ENCODE measurements at places on chromosomes 1 and 21. TPM values are rescaled to one million over a fixed set of nuclear protein-coding genes. Genes with fewer than 3 reads are reported as not detected.
A peak's percentile ranks its signal among the peaks of the same experiment; 100 is the strongest.

GRCh38 chr1:163747855-163748254 is 426.1 kb downstream of the NUF2 start:
- DNase-seq = no peak

GRCh38 chr1:2470290-2471158 is 5.6 kb upstream of the PLCH2 start:
- no peak for DNase-seq

GRCh38 chr1:183986941-183987340 is 50.6 kb downstream of the COLGALT2 start:
- no peak for DNase-seq

DNA sequence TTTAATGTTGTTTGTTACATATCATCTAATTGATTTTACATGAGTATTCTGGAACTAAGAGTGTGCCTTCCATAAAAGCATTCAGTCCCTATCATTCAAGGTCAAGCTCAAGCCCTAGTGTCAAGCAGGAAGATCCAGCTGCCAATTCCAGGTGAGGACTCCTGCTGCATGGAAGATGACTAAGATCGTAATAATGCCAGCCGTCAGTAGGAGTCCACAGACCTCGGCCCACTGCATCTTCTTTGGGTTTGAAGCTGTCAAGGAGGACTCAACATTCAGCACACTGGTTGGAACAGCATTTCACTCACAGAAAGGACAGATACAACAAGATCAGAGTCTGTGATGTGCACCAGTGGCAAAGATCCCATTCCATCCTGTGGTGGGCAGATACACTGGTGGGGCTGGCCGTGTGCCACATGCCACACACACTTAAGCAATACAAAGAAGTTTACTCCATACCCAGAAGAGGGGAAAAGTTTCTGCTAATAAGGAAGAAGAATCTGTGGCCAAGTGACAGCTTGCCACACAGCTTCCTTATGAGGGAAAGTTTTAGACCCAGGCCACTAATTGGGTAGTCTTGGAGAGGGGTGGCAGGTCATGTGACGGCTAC is 160.4 kb downstream of the PIK3R3 start:
- no peak for DNase-seq

Gene GJA8
- not detected for total RNA-seq

GRCh38 chr1:180892272-180892671 is 20.4 kb upstream of the KIAA1614 start:
- DNase-seq = no peak

DNA sequence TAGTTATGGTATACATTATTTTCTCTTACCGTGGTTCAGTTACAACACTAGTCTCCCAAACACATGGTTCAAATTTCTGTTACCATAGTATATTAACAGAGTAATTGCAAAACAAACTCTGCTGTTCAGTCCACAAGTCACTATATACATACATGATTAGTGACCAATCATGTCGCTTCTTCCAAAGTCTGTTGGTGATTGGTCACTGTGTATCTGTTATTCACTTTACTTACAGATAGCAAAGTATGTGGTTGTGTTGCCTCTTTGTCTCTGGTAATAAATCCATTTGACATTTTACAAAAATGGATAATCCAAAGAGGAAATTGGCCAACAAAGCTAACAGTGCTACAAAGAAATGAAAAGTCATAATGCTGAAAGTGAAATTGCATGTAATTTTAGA is 107.2 kb downstream of the RABGAP1L start:
- no peak for DNase-seq

GRCh38 chr1:162772571-162773154 is 17.8 kb upstream of the HSD17B7 start:
- DNase-seq = no peak

GRCh38 chr21:30684506-30684905 is 34.1 kb downstream of the KRTAP21-3 start:
- DNase-seq = no peak

Gene TDRD10
- not detected for total RNA-seq

GRCh38 chr1:51329443-51330325 is 678 bp downstream of the TTC39A start:
- no peak for DNase-seq

- no peak for DNase-seq
These were observed 552.9 kb downstream of the LTN1 start for GRCh38 chr21:28439788-28440187.

Gene EFNA3
- 5.1 TPM for total RNA-seq

DNA sequence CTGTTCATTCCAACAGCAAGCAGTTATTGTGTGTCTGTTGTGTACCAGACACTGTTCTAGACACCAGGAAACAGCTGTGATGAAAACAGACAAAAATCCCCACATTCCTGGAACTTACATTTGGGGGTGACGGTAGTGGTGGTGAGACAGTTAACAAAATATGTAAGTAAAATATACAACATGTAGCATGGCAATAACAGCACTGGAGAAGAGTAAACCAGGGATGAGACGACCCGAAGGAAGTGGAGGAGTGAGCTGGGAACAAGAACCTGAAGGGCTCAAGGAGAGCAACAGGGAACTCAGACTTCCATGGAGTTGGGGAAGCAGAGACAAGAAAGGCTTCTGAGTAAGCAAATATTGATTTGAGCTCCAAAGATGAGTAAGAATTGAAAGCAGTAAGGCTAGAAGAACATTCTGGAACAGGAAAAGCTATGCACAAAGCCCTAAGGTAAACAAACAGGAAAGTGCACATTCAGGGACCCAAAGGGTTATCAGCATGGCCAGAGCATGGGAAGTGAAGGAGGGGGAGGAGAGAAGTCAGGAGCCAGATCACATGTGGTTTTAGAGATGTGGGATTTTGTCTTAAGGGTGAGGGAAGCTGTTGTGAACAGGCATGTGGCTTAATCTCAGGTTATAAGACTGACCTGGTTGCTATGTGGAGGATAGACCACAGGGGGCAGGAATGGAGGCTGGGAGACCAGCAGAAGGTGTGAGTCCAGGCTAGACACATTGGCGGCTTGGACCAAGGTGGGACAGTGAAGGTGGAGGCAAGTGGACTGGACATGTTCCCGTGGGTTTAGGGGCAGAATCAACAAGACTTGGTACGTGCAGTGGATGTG is 7.3 kb downstream of the CSF1 start:
- no peak for DNase-seq

DNA sequence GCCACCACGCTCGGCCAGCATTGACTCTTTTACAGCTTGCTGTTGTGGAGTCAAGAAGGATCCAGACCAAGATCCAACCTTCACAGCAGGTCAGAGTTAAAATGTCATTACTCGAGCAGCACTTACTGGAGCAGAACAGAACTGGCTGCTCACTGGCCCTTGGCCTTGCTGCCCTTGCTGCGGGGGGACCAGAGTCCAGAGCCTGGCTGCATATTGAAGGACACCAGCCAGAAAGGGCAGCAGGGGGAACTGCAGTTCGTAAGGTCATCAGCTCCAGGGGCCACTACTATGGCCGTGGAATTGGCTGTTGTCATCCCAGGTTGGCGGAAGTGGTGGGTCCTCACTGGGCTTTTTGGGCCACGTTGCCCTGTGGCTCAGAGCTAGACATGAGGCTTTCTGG is 15.3 kb upstream of the GPR137B start:
- DNase-seq = no peak

Gene SEMA6C
- 3.2 TPM for total RNA-seq

Gene RPL22
- 475 TPM for total RNA-seq

- no peak for DNase-seq
These were observed 62.5 kb downstream of the TBX15 start for GRCh38 chr1:118925651-118926050.

Gene TEDDM1
- total RNA-seq = not detected

Gene AGRN
- 22.7 TPM for total RNA-seq

- DNase-seq = no peak
These were observed 5.1 kb upstream of the VWA1 start for GRCh38 chr1:1430114-1430982.

DNA sequence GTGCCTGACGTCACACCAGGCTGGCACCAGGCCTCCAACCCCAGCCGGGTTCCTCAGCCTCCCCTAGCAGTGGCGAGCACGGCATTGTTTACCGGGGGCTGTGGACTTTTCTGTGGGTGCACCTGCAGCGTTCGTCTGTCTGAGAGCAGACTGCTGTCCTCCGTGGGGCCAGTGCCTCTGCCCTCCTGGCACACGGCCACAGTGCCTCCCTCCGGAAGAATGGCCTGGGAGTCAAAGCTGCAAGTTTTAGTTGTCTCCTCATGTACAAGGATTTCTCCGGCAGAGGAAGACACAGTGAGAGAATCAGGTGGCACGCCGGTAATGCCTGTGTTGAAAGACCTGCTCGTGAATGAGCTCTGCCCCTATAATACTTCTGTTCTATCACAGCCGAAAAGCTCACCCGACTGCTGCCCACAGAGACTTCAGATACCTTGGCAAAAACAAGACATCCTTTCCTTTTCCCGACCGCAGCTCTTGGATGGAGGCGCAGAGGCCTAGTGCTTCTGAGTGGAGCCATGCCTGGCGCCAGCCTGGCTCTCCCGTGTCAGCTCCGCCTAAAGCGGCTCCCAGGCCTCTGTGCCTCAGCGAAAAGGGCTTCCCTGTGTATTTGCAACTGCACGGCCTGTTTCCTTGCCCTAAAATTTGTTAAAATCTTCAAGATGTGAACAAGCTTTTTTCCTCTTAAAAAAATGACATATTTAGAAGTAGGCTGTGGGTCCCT is 71.4 kb downstream of the AGPAT3 start:
- no peak for DNase-seq

DNA sequence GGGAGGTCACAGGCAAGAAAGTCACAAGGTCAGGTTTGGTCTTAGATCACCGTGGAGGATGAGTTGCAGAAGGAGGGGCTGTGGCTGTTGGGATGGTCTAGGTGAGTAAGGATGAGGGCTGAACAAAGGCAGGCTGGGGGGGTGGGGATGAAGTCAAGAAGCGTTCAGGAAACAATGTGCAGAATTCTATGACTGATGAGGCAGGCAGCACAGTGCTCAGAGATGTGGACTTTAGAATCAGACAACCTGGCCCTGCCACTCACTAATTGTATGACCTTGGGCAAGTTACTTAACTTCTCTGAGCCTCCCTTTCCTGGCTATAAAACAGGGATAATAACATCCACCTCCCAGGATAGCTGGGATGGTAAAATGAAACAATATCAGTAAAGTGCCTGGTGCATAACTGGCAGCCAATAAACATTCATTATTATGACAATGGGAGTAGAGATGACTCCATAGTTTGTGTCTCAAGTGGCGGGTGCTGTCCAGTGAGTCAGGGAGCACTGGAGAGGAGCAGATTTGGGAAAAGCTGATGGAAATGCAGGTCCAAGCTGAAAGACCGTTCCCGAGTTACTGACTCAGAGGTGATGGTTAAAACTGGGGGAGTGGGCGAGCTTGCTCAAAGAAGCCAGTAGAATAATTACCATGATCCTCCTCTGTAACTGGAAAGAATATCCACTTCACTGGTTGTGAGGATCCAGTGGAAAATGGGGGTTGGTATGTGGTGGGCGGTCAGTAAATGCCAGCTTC is 2.1 kb downstream of the TIE1 start:
- no peak for DNase-seq

DNA sequence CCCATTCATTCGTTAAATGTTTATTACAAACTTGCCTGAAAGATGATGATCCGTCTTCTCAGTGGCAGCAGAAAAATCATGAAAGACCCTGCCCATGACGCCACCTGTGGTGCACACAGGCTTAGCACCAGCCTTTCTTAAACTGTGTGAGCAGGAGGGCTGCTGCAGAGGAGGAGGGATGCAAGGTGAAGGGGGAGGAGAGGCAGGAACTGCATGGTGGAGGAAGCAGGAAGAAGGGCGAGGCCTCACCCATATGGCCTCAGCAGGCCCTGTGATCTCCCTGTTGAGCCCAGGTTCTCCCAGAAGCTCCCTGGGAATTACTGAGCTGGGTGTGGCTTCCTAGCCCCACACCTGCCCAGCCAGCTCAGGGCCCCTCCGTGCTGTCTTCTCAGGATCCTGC is 25.0 kb upstream of the RD3 start:
- peak; percentile 37 for DNase-seq

- peak; percentile 94 for DNase-seq
These were observed 32.0 kb upstream of the TENT5B start for GRCh38 chr1:27044613-27045151.

- DNase-seq = no peak
These were observed 68.8 kb downstream of the FBXO2 start for GRCh38 chr1:11585389-11585788.

- DNase-seq = peak; percentile 17
These were observed 454.6 kb upstream of the RUNX1 start for GRCh38 chr21:35503671-35504070.

- no peak for DNase-seq
These were observed 252.6 kb downstream of the NFIA start for GRCh38 chr1:61334718-61335589.

- DNase-seq = no peak
These were observed 25.0 kb downstream of the DLGAP3 start for GRCh38 chr1:34904236-34905097.

DNA sequence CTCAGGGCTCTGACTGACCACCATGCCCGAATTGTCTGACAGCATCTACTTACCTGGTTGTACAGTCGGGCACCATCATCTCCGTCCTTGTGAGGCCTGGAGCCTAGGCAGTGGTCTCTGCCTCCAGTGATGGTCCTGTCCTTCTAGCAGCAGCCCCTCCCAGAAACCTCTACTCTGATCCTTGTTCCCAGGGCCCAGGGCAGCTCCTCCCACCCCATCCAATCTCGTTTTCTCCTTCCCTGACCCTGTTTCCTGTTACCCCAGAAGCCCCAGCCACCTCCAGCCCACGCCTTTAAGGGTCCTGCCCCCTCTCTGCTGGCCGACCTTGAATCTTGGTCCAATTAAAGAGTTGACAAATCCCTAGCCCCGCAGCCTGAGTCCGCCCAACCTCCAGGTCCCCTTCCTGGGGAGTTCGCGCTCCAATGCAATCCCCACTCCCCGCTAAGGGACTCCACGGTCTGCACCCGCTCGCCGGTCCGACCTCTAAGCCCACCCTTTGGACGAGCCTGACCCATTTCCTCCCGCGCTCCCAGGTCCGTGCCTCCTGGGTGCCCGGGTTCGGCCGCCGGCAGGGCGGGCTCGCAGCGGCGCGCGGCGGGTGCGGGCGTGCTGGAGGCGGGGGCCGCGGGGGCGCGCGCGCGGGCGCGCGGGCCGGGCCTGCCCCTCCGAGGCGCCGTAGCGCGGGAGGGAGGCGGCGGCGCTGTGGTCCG is at the start of gene B4GALT2:
Gene B4GALT2, plus strand, starts transcription at position 660 of the 710 bp plus-strand sequence. CDS start 1,951 bp downstream, outside the sequence.
- DNase-seq = peak; percentile 65

- peak; percentile 39 for DNase-seq
These were observed 13.2 kb downstream of the QSOX1 start for GRCh38 chr1:180167721-180168467.

- DNase-seq = no peak
These were observed 228.4 kb upstream of the DMRTA2 start for GRCh38 chr1:50651476-50652263.

Gene C8A
- total RNA-seq = not detected

Gene BCAR3
- total RNA-seq = 0.46 TPM

GRCh38 chr1:12432897-12433296 is 185.1 kb downstream of the DHRS3 start:
- DNase-seq = no peak

Gene DCST1
- total RNA-seq = not detected

GRCh38 chr21:40689840-40690360 is 157.1 kb downstream of the DSCAM start:
- no peak for DNase-seq
